Uterus (tissue), 4 donors: ENCODE measurements at places on chromosomes 6 and 20. TPM values are rescaled to one million over a fixed set of nuclear protein-coding genes. Genes with fewer than 3 reads are reported as not detected.

NAA20 gene
- total RNA-seq = 30.0 TPM

BPIFA1 gene
- not detected for total RNA-seq

TMEM200A gene
- 27.9 TPM for total RNA-seq

ADGB gene
- total RNA-seq = not detected

DPPA5 gene
- not detected for total RNA-seq

APCDD1L gene
- 1.1 TPM for total RNA-seq

COL9A3 gene
- 31.3 TPM for total RNA-seq

EBF4 gene
- 69.5 TPM for total RNA-seq

SIRPD gene
- not detected for total RNA-seq

BPIFB2 gene
- not detected for total RNA-seq

NOX3 gene
- not detected for total RNA-seq

PRKN gene
- 10.2 TPM for total RNA-seq

RBPJL gene
- total RNA-seq = not detected

ID4 gene
- total RNA-seq = 41.5 TPM

PLCB1 gene
- total RNA-seq = 31.6 TPM

SNAP25 gene
- total RNA-seq = 19.6 TPM

CRIP3 gene
- total RNA-seq = 2.7 TPM

SOX18 gene
- 6.7 TPM for total RNA-seq

SCGN gene
- not detected for total RNA-seq
